ENCODE measurements at places on chromosomes 3 and 15. TPM values are rescaled to one million over a fixed set of nuclear protein-coding genes. Genes with fewer than 3 reads are reported as not detected.

GRCh38 chr3:128493570-128494366 is 767 bp upstream of the GATA2 start:
- DNase-seq, result peak; percentile 15

- DNase-seq, result no peak
Measured at GRCh38 chr3:69781593-69781992, 42.3 kb downstream of the MITF start.

The ROPN1 gene
- not detected for total RNA-seq

GRCh38 chr3:58299839-58300516 is 6.1 kb upstream of the RPP14 start:
- DNase-seq, result no peak

- DNase-seq, result no peak
Measured at GRCh38 chr3:127762077-127762786, 60.1 kb downstream of the MGLL start.

The ACTRT3 gene
- total RNA-seq, result not detected

The LRRIQ4 gene
- total RNA-seq, result 0.19 TPM

DNA sequence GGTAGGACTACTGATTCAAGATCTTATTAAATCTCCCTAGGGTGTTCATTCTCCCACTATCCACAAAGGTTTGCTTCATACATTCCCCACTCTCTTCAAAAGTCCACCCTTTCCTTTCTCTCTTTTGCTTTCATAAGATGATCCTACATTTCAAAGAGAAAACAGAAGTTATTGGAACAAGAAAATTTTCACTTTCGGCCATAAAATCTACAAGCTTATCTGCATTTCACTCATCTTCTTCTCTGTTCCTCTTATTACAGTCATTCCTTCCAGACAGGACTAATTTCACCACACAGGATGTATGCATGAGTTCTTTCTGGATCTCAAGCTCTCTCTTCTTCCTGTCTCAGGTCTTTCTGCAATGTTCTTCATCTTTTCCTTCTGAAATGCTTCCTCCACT is 238.7 kb downstream of the ISL2 start:
- DNase-seq, result no peak

The ARGFX gene
- not detected for total RNA-seq

The SLC28A1 gene
- not detected for total RNA-seq

The ADAMTSL3 gene
- total RNA-seq, result not detected

The TLR9 gene
- total RNA-seq, result 2.4 TPM

DNA sequence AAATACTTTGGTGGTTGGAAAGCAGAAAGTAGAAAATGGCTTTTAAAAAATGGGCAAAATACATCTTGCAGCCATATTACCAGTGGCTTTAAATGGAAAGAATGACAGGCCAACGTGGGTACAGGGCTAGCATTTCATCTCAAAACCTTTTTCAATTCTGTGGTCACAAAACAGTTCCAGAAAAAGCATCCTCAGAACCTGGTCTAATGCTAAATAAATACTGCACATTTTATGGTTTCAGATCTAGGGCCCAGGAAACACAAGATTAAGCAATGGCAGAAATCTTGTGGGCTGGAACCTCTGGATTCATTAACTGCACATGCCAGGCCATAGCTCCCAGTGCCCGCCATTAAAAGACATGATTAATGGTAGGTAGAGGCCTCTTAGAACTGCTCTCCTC is 470.2 kb upstream of the RASGRP1 start:
- no peak for DNase-seq

The FAM107A gene
- total RNA-seq, result not detected

- DNase-seq, result no peak
Measured at GRCh38 chr3:68972358-68972979, 40.1 kb upstream of the TAFA4 start.

The ABHD17C gene
- total RNA-seq, result 2.5 TPM

The GP9 gene
- total RNA-seq, result not detected

GRCh38 chr15:43922021-43922420 is 95.2 kb downstream of the WDR76 start:
- no peak for DNase-seq

DNA sequence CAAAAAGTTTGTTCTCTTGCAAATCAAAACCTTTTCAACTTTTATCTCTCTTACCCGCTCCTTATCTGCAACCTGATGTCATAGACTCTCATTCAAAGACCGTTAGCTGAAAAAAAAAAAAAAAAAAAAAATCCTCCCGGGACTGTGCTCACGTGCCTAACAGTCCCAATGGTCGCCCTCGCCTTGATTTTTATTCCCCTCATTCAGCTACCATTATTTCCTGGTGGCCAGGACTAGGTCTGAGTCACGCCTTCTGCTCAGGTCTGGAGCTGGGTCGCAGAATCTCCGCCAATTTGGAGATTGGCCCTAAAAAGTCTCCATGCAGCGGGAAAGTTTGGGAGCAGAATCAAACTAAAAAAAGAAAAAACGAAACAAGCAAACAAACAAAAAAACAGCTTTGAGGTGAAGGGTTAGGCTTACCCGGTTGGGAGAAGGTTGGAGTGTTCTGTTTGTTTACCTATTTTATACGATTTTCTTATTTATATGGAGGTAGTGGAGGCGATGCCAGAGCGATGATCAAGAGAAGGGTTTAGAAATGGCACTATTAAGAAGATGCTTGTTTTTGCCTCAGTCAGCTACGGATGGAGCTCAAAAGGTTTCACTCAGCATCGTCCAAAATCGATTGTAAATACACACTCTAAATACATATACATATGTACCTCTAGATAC is 51.1 kb downstream of the ZIC4 start:
- DNase-seq, result no peak

The AADAC gene
- not detected for total RNA-seq

The CCR8 gene
- not detected for total RNA-seq

The SAMMSON gene
- total RNA-seq, result not detected

The DNAJC17 gene
- total RNA-seq, result 37.6 TPM

GRCh38 chr3:152823173-152823572 is 11.8 kb upstream of the P2RY1 start:
- no peak for DNase-seq

- no peak for DNase-seq
Measured at GRCh38 chr15:101542306-101543025, 53.0 kb upstream of the PCSK6 start.

DNA sequence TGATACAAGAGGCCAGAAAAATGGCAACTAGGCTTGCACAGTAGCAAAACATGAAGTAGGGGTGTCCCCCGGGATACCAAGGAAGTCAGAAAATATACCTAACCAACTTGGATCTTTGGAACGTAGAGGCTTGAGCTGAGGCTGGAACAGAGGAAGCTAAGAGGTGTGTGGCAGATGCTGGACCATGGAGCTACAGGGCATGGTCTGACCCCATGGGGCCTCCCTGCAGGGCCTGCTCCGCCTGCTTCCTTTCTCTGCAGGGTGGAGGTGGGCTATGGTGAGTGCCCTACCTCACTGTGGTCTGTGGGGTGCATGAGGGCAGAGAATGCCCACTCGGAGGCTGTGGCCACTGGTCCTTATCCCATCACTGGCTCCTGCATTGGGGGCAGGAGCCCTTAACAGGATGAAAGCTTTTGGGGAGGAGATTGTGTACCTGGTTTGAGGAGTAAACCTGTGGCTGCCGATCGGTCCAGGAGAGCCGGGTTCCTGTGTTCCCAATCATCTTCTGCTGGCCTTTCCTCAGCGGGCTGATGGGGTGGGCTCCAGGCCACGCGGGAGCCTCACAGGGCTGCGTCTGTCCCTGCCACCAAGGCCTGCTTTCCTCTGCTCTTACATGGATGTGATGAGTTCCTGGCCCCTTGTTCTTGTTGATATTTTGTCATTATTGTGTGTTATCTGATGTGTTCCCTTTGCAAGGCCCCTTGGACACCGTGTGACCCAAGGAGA is 96.8 kb downstream of the OCA2 start:
- DNase-seq, result no peak

DNA sequence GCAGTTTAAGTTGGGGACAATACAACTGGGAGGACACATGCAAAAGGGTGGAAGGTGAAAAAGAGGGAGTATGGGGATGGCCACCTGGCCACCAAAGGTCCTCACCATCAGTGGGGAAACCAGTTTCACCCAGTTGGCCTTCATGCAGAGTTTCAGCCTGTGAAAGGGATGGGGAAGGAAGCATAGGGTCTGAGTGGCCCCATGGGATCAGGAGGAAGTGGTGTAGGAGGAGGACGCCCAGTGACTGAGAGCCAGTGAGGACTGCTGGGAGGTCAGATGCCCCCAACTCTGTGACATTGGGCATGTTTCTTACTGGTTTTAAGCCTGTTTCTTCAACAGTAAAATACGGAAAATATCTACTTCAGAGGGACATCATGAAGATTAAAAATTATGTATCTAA is 16.3 kb downstream of the BCL2A1 start:
- DNase-seq, result no peak

DNA sequence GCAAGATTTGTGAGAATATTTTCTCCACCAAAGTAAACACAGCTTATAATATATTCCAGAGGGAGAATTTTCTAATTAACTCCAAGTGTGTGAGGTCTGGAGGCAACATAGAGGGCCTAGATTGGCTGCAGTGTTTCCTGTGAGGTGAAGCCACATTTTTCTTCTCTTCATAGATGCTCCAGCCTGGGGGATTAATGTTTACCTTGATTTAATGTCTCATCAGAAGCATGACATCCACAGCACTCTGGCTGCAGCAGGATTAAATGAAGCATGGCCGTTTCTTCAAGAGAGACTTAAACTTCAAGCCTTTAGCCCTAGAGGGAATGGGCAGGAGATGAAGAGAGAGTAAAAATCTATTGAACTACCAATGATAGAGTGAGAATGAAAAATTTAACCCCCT is 137.9 kb upstream of the ZBTB20 start:
- no peak for DNase-seq

DNA sequence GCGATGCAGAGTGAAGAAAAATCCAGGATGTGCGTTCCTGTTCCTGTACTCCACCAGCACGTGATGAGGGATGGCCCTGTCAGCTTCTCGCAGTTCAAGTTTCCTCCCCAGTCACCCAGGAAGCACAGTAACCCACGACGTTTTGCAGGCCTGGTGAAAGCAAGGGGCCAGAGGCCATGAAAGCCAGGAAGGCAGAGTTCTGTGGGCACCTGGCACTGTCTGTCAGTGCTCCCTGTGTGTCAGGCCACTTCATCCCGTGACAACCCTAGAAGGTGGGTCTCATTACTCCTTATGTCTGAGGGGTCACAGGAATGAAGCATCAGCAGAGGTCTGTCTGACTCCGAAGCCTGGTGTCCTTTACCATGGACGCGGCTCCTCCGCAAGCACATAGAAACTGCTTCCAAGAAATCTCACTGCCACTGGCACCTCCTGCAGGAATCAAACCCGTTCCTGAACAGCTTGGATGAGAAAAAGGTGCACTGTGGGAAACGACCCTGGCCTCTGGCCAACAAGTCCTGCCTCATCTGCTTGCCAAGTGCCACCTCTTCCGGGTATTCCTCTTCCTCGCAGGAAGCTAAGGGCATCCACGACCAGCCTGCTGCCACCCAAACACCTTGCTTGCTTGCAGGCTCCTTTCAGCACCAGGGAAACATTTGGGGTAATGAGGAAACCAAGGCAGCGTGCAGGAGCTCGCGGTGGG is 14.6 kb downstream of the RAB43 start:
- DNase-seq, result no peak

The SERPINI2 gene
- total RNA-seq, result not detected

DNA sequence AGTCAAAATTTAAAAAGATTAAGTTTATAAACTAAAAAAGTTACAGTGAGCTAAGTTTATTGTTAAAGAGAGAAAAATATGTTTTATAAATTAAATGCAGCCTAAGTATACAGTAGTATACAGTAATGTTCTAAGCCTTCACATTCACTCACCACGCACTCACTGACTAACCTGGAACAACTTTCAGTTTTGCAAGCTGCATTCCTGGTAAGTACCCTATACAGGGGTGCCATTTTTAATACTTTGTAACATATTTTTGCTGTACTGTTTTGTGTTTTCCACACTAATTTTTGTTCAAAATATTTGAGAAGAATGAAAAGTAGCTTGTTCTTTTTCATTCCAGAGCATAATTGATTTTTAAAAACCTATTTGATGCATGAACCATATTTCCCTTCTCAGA is 524.9 kb downstream of the RBMS3 start:
- no peak for DNase-seq

The GOLGA8J gene
- 0.36 TPM for total RNA-seq

GRCh38 chr3:53199834-53200233 is 38.8 kb downstream of the PRKCD start:
- no peak for DNase-seq

DNA sequence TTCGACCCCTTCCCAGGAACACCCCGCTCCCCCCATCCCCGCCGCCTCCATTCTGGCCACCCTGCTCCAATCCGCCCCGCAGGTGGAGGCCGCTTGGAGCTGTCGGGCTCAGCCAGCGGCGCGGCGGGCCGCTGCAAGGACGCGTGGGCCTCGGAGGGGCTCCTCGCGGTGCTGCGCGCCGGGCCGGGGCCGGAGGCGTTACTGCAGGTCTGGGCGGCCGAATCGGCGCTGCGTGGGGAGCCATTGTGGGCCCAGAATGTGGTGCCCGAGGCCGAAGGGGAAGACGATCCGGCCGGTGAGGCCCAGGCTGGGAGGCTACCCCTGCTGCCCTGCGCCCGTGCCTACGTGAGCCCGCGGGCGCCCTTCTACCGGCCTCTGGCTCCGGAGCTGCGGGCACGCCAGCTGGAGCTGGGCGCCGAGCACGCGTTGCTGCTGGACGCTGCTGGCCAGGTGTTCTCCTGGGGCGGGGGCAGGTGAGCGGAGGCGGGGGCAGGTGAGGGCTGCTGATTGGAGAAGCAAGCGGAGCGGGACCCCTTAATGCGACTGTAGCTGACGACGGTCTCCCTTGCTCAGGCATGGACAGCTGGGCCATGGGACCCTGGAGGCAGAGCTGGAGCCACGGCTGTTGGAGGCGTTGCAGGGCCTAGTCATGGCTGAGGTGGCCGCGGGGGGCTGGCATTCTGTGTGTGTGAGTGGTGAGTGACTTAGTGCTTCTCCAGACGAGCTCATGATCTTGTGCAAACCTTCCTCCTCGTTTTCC is 2.5 kb downstream of the RCCD1 start:
- DNase-seq, result no peak

GRCh38 chr3:172379372-172379771 is 68.9 kb downstream of the GHSR start:
- DNase-seq, result no peak

DNA sequence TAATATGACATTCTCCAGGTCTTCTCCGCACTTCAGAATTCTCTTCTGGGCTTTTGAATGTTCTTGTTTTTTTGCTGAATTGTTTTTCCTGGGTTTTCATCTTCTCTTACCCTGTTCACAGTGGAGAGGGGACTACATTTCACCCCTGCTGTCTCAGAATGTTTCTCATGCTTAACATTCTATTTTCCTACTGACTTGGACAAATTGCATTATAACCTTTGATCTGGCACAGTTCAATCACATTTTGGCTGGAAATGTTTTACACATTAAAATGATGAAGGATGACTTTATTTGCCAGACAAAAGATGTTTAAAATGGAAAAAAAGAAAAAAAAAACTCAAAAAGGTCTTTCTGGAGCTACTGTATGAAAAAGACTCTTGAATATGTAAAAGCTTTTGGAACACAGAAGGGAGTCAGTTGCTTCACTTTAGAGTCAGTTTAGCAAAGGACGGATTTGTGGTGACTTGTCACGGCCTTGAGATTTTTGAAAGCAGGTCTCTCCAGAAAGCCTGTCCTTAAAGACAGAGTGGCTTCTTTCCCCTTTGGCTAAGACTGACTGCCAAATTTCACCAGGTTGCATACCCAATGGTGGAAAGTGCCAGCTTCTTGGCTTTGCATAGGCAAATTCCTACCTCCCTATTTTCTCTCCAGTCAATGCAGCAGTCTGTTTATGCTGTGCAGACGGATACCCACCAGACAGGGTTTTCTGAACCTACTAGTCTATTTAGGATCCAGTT is 401.0 kb upstream of the TBL1XR1 start:
- no peak for DNase-seq
